ENCODE measurements at places on chromosomes 12 and 14.

- DNase-seq: no peak
Observed at GRCh38 chr14:101590062-101590461, 28.8 kb downstream of the DIO3 start.

DNA sequence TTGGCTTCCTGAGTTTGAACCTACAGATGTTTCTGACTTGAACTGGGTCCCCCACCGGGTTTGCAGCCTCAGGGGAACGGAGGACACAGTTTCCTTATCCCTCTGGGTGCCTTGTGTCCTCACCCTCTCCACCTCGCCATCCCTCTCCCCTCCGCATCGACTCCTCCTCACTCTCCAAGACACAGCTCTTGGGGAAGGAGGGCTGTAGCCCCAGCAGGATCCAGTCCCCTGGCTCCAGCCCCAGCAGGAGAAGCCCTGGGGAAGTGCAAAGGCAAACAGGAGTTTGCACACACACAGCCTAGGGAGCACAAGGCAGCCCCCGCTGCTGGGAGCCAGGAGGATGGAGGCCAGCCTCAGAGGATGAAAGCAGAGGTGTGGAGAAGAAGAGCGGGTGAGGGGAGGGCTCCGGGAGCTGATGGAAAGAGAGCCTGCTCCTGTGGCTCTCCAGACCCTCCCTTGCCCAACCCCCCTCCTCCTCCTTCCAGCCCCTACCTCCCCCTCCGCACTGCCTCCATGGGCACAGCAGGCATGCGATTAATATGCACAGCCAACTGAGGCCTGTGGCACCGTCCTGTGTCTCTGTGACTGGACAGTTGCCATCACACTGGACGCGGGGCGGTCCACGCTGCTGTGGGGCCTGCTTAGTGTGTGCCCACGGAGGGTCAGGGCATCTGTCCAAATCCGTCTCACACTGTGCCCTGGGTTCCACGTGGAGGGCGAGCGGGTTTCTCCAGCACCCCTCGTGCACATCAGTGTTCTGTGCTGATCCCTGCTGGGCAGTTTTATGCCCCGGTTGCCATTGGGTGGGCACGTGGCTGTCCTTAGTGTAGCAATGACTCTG is 193.7 kb upstream of the DIO3 start:
- DNase-seq: no peak

- DNase-seq: no peak
Observed at GRCh38 chr12:132615579-132616038, 3.0 kb upstream of the P2RX2 start.

DNA sequence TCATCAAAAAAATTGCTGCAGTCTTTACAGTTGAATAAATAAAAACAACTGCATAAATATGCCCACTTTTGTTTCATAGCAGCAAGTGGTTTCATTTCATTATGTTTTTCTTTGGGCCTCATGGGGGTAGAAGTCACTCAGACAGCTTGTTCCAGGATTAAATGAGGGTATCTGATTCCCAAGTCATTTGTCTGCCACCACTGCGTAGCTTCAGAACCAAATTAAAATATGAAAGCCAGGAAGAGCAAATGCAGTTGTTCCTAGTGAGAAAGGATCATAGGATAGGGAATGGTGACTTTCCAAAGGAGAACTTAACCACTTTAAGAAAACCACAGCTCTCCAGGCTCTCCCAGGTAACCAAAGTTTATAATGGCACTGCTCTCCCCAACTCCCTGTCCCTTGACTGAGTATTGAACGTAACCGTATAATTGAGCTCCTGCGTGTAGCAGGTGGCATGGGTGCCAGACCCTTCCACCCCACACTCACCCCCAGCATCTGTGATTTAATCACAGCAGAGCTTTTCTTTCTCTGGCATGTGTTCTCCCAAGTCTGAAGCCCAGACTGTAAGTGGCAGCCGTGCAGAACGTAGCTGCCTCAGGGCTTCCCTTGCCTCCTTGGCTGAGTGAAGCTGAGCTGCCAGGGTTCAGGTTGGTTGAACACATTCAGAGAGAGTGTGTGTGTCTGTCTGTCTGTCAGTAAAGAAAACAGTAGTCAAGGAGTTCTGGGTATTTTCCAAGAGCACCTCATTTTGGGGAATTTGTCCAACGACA is 11.3 kb upstream of the KCNH3 start:
- DNase-seq: no peak

- DNase-seq: no peak
Observed at GRCh38 chr14:47332106-47332505, 343.3 kb downstream of the MDGA2 start.

GRCh38 chr12:112557951-112558630 is 139.3 kb downstream of the PTPN11 start:
- no peak for DNase-seq

DNA sequence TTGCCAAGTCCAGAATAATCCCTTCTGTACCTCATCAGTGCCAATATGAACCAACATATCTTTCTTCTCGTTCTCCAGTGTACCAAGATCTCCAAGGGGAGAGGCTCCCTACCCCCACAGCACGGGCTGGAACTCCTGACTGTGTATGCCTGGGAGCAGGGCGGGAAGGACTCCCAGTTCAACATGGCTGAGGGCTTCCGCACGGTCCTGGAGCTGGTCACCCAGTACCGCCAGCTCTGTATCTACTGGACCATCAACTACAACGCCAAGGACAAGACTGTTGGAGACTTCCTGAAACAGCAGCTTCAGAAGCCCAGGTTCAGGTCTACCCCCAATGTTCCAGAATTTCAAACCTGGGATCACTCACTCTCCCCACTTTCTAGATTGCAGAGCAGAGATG is 10.5 kb upstream of the OAS2 start:
- DNase-seq: no peak

GRCh38 chr14:54125109-54125508 is 168.5 kb upstream of the BMP4 start:
- no peak for DNase-seq

DNA sequence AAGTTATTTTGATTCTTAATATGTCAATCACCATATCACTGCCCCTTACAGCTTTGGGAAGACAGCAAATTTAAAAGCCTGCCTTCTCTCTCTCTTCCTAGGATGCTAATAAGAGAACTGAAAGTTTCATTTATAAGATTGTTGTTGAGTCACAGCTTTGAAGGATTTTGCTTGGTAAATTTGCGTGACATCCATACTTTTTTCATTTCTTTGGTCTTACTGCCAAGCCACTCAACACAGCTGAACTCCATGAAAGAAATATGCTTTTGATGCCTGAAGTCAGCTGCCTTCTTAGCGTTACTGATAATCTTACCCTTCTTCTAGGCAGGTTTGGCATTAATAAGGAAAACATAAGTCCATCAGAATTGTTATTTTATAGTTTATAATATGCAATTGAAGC is 155.0 kb downstream of the CRADD start:
- DNase-seq: no peak

DNA sequence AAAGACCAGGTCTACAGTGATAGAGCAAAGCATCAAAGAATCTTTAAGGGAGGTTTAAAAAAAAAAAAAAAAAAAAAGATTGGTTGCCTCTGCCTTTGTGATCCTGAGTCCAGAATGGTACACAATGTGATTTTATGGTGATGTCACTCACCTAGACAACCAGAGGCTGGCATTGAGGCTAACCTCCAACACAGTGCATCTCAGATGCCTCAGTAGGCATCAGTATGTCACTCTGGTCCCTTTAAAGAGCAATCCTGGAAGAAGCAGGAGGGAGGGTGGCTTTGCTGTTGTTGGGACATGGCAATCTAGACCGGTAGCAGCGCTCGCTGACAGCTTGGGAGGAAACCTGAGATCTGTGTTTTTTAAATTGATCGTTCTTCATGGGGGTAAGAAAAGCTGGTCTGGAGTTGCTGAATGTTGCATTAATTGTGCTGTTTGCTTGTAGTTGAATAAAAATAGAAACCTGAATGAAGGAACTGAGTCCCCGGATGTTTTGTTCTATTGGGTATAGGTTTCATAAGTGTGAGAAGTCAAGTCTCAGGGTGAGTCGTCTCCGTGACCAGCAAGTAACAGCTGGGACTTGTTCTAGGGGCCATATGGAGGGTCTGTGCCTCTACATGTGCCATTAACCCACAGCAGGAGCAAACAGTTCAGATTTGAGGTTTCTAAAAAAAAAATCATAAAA is 9.3 kb downstream of the PEBP1 start:
- DNase-seq: no peak

- no peak for DNase-seq
Observed at GRCh38 chr12:46105735-46106134, 115.4 kb upstream of the SCAF11 start.

Data from nephron progenitor cell (in vitro differentiated cells).